Aorta (tissue), 5 donors: ENCODE measurements at places on chromosomes 12 and 14. TPM values are rescaled to one million over a fixed set of nuclear protein-coding genes. Genes with fewer than 3 reads are reported as not detected.

- DNase-seq: no peak
Measured at GRCh38 chr14:89566644-89567415, 149.8 kb upstream of the FOXN3 start.

DNA sequence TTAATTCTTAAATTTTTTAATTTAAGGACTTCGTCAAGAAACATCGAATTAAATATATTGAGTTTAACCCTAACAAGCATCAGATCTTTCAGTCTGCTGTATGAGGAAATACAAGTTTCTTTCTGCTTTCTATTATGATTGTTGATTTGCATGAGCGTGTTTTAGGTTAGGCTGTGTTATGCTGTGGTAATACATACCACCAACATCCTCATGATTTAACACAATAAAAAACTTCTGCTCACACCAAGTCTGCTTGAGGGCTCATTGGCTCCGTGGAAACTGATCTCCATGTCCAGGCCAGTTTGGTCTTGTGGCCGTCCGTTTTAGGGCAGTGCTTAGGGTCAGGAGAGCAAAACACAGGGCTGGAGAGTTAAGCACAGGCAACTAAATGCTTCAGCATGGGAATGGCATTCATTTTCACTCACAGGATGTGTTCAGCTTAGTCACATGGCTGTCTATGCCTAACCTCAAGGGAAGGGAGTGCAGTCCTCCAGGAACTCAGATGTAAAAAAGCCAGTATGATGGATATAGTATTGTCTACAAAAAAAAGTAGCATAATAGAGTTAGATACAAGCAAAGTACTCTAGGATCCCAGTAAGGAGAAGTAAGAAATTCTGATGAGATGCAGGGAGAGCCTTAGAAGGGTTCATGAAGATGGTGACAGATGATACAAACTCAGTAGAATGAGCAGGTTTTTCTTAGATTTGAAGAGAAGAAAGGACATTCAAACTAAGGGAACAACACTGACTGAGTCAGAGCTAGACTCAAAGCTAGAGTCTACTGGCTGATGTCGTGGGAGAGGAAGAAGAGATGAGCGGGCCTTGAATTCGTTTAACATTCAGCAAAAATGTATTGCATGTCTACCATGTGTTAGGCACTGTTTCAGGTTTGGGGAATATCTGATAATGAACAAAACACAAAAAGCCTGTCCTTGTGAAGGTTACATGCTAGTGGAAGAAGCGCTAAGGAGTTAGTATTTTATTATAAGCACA, 16.3 kb downstream of the MARK3 start:
- DNase-seq: no peak

DNA sequence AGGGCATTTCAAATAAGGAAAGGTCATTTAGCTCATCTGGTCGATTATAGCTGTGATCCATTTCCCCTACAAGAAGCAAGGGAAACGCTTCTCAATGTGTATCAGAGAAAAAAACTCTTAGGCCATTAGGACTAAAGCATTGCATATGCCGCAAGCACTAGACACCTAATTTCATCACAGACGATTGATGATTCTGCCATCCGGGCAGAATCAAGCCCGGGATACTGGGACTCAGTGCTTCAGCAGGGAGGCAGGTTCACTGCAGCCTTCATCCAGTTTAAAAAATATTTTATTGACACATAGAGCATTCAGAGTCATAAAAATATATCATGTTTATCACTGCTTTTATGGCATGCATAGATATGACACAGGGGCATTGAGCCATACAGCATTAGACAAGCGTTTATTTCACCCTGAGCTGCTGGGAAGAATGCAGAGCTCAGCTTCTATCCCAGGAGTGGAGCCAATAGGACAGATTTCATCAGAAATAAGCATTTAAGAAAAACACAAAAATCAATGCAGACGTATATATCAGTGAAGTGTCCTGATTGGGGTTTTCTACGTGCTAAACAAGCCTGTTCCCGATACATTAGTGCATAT, 806.9 kb downstream of the GALC start:
- no peak for DNase-seq

The SLC2A14 gene
- not detected for polyA plus RNA-seq

The MARK3 gene
- polyA plus RNA-seq: 94.6 TPM

The SMIM41 gene
- not detected for polyA plus RNA-seq
